ENCODE measurements at places on chromosomes 7 and 10.

DNA sequence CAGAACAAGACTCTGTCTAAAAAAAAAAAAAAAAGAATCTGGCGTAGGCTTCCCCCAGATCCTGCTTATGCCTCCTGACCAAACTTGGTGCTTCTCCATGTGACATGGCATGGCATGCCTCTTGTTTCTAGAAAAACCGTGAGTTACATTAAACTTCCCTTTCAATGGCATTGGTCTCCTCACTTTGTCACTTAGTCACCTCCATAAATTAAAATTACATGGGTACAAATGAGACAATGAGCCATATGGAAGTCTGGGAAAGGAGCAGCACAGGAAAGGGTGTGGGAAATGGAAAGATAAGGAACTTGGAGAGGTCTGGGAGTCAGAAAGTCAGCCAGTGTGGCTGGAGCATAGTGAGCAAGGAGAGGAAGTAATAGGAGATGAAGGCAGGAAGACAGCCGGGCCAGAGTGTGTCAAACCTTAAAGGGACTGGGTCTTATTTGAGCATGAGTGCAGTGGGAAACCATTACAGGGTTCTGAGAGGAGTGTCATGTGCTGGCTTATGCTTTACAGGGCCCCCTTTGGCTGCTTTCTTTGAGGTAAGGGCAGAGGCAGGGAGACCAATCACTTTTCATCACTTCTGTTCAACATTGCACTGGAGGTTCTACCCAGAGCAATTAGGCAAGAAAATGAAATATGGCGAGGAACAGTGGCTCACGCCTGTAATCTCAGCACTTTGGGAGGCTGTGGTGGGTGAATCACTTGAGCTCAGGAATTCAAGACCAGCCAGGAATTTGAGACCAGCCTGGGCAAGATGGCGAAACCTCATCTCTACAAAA lies 21.3 kb upstream of the ZMIZ2 start:
- no peak for DNase-seq

- DNase-seq, result peak; percentile 83
Observed at GRCh38 chr10:96765406-96766240, 45.3 kb upstream of the PIK3AP1 start.

- no peak for DNase-seq
Observed at GRCh38 chr10:28137907-28138880, 139.3 kb upstream of the ODAD2 start.

DNA sequence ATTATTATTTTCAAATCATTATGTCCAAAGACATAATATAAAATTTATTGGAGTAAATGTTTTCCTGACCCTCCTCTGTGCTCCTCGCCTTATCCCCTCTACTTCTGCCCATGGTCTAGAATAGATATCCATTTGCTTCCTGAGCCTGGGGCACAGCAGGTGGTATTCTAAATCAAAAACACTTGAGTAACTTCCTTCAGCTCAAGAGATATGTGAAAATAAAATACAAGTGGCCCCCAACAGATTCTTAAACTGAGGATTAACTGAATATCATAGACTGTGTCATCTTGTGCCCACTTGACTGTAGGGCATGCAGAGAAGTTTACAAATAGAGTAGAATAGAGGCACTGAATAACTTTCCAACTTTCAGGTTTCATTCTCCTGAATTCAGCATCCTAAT lies 59.1 kb downstream of the HGF start:
- DNase-seq, result no peak

DNA sequence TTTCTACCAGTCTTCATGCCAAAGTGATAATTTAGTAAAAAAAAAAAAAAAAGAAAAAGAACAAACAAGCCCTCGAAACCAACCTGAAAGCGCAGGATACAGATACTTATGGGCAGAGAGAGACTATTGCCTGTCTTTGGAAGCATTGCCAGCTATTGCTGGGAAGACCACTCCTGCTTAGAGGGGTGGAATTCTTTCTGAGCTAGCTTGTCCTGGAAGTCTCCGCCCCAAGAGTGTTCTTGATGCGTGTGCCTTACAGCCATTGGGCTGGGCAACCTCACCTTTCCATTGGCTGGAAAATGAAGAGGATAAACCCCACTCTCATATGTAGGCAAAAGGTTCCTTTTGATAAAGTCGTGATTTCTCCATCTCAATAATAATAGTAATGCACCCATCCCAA lies 19.9 kb upstream of the INSYN2A start:
- no peak for DNase-seq

- peak; percentile 72 for DNase-seq
Observed at GRCh38 chr7:44081266-44081748, 1.0 kb downstream of the POLM start.

DNA sequence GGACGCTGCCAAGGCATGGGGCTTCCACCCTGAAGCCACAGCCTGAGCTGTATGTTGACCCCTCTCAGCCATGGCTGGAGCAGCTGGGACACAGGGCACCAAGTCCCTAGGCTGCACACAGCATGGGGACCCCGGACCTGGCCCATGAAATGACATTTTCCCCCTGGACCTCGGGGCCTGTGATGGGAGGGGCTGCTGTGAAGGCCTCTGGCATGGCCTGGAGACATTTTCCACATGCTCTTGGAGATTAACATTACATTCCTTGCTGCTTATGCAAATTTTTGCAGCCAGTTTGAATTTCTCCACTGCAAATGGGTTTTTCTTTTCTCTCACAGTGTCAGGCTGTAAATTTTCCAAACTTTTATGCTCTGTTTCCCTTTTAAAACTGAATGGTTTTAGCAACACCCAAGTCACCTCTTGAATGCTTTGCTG lies 463.6 kb downstream of the ZWINT start:
- no peak for DNase-seq

DNA sequence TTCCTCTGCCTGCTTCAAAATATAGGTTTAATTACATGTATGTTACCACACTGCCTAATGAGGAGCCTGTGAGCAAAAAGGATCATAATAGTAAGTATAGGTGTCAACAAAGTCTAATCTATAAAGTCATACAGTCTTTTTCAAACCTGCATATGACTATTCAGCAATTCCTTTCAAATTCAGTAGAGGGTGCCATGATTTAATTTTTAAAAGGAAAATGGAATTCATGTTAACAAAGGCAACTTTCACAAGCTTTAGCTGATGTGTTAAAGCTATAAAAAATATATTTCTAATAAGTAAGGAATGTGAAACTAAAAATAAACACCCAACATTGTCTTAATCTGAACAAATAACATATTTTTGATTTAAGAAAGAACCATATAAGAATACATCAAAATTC lies 52.1 kb downstream of the MPP7 start:
- DNase-seq, result peak; percentile 28

DNA sequence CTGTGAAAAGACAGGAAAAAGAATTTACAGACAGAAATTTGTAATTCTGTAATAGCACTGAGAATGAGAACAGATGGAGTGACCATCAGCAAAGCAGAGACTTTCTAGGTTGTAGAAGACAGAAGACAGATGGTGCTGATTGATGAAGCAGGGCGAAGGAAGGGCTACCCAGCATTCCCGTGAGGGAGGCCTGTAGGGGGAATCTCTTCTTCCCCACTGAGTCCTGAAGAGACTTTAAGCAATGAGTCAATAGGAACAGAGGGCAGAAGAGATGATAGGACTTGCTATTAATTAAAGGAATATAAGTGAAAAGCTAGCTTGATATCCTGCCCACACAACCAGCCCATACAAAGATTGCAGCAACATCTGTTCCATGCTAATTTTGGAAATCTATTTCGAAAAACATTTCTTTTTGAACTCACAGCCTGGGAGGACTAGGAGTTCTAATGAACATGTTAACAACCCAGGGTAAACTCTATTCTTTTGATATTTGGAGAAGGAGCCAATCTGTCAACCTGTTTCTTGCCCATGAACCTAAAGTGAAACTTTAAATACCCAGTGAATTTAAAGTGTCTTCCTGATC lies 44.1 kb downstream of the RALA start:
- no peak for DNase-seq

DNA sequence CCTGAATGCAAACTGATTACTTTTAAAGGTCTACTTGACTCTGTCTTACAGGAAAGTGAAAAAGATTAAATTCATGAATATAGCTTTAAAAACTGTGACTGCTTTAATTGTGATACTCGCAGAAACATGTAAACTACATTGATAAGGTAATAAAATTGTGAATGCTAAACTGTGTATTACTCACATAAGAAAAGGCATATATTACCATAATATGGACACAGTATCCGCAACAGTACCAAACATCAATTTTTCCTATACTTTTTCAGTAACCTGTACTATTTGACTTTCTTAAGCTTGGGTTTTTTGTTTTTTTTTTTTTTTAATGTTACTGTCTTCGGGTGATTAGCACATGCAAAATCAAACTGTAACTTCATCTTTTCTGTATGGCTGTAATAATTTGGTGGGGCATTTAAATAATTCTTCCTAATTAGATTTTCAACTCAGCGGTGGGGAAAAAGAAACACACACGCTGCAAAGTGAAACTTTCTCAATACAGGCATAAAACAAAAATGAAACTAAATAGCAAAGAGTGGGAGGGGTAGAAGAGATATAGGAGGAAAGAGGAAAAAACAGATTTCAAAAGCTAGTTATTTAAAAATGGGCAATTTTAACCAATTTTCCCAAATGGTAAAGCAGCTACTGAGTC lies 23.2 kb downstream of the NT5C3A start:
- peak; percentile 69 for DNase-seq

GRCh38 chr7:149874644-149875028 lies 867 bp downstream of the ATP6V0E2 start:
- DNase-seq, result no peak

DNA sequence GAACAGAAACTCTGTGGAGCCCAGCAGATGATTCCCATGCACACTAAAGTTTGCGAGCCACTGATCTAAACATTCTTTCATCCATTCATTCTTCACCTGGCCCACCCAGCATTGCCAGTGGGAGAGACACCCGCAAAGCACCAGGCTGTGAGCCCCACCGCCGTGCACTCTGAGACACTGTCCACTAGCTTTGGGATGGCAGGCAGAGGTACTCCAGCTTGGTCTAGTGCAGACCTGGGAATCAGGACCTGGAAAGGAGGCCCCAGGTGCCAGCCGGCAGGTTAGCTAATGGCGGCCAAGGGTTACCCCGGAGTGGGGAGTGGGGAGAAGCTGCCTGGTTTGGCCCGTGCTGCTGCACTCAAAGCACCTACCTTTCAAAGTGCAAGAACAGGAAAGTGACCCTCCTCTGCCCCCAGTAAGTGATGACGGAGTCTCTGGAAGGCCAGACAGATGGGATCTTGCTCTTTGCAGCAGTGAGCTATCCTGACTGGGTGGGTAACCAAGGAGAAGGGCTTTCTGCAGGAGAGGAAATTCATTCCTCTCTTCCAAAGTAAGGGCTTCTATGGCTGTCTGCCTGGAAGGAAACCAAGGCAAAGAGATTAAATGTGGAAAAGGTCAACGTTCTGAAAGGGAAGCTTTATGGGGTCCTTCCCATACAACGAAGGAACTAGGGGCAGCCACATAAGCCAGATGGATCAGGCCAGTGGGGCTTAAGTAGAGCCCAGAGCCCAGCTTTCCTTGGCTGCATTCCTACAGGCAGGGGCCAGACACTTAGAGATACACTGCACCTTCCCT lies 74.2 kb upstream of the LRRC4 start:
- DNase-seq, result no peak

DNA sequence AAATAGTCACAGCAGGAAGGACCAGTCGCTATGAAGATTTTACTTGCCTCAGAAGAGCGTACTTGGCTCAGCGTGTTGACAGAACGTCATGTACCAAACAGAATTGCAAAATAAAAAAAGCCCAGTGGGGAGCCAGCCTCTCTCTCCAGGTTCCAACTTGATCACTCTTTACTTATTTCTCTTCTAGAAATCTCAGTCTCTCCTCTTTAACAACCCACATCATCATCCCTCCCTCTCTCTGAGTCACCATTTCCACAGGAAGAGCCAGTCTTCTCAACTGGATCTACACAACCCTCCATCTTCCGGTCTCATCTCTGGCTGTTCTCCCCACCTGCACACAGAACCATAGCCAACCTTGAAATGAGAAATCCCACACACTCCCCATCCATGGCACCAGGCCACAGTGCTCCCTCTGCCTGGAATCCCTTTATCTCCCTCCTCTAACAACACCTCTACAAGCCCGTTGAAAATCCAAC lies 718.3 kb downstream of the GRID1 start:
- DNase-seq, result no peak

- no peak for DNase-seq
Observed at GRCh38 chr10:132192076-132192975, 5.6 kb downstream of the DPYSL4 start.

GRCh38 chr10:103982639-103983038 lies 15.7 kb downstream of the SLK start:
- no peak for DNase-seq

DNA sequence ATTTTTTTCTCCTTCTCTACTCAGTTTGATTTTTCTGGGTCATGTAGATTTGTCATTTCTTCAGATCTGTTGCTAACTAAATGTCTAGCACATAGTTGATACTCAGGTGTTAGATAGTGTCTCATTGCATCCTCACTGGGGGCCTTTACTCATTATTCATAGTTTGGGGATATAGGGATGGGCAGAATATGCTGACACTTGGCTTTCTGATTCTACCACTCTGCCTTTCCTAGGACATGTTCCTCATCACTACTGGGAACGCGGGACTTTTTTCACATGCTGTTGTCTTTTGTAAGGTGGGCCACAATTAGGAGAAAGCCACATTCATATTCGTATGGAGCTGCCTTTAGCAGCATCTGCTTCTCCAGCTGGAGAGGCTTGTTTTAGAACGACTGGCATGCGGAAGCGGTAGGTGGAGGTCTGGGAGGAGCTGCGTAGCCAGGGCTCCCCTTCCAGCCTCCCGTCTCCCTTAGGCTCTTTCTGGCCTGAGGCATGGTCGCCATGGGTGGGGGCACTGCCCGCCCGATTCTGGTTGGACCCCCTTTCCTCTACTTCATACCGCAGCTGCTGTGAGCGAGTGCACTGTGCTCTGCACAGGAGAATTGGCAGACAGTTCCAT lies 78.8 kb downstream of the SND1 start:
- no peak for DNase-seq

- no peak for DNase-seq
Observed at GRCh38 chr10:98427011-98427515, 12.1 kb upstream of the PYROXD2 start.

- no peak for DNase-seq
Observed at GRCh38 chr7:30428246-30429155, 50.1 kb downstream of the NOD1 start.

- DNase-seq, result no peak
Observed at GRCh38 chr10:76229341-76229740, 797.9 kb downstream of the LRMDA start.

DNA sequence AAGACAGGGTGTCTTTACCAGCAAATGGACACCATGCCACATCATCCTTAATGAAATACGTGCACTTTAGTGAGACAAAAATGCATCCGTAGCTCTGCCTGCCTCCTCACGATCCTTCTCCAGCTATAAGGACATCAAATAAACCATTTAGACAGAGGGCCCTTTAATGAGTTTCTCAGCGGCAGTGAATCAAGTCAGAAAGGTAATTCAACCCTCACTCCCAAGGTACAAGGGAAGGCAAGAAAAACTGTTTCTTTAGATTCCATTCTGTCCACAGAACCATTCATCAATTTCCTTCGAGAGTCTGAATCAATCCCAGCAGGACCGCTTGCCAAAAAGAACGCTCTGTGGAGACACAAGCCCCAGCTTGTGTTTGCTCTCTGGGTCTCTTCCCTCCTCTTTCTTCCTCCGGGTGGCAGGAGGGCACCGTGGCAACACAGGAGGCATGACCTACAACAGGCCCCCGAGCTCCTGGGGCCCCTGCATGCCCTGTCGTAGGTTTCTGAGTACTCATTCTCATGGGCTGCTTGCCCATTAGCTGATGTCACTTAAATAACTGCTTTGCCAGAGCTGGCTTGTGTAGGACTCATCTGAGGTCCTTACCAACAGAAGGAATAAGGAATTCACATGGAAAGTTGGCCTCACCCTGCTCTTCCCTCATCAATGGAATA lies 297.8 kb upstream of the PRKCQ start:
- peak; percentile 9 for DNase-seq
